ENCODE measurements at places on chromosomes 5 and 9.
A peak's percentile ranks its signal among the peaks of the same experiment; 100 is the strongest.

GRCh38 chr9:23322392-23322791, 503.6 kb downstream of the ELAVL2 start:
- H3K36me3 ChIP-seq = no peaks in the 10 kb centered on the region
- no peak overlapping the region for H3K27ac ChIP-seq
- no peaks in the 10 kb centered on the region for H3K4me1 ChIP-seq
- no peaks in the 10 kb centered on the region for H3K27me3 ChIP-seq
- DNase-seq = no peak

DNA sequence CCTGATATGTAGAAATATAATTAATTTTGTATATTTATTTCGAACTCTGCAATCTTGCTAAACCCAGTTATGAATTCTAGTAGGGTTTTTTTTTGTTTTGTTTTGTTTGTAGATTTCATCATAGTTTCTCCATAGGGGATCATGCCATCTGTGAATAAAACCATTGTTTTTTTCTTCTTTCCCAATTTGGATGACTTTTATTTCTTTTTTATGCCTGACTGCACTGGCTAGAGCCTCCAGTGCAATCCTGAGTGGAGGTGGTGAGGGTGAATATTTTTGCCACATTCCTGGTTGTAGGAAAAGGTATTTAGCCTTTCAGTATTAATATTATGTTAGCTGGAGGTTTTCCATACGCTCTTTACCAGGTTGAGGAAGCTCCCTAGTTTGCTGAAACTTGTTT, 70.0 kb upstream of the GFPT2 start:
- H3K4me1 ChIP-seq = peaks cover 8% of the 10 kb centered on the region
- H3K27me3 ChIP-seq = peaks cover 4% of the 10 kb centered on the region
- H3K36me3 ChIP-seq = no peaks in the 10 kb centered on the region
- no peak overlapping the region for H3K27ac ChIP-seq

GRCh38 chr5:54278036-54278830, 32.1 kb downstream of the ARL15 start:
- no peak for DNase-seq
- no peak overlapping the region for H3K4me3 ChIP-seq
- H3K27me3 ChIP-seq = no peaks in the 10 kb centered on the region
- H3K27ac ChIP-seq = no peak overlapping the region
- peaks cover 5% of the 10 kb centered on the region for H3K4me1 ChIP-seq

DNA sequence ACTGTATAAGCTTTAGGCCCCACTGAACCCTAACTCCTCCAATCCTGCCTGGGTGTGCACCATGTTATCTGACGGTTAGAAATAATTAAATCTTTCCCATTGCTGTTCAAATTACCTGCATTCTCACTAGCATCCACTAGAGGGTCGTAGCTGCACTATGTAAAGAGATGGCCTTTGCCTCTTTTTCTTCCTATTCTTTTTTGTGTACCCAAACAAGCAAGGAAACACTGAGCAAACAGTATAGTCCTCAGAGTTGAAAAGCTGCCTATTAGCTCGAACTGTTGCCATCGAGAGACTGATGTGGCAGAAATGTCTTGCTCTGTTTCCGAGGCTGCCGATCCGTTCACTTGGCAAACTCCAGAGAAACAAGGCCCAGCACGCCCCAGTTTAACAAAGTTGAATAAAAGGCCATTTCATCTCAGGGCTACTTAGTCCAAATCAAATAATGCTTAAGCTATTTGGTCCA, 163.8 kb upstream of the TRPM3 start:
- no peaks in the 10 kb centered on the region for H3K4me1 ChIP-seq
- peak; percentile 46 for DNase-seq
- peaks cover 6% of the 10 kb centered on the region for H3K27me3 ChIP-seq
- no peak overlapping the region for H3K27ac ChIP-seq

DNA sequence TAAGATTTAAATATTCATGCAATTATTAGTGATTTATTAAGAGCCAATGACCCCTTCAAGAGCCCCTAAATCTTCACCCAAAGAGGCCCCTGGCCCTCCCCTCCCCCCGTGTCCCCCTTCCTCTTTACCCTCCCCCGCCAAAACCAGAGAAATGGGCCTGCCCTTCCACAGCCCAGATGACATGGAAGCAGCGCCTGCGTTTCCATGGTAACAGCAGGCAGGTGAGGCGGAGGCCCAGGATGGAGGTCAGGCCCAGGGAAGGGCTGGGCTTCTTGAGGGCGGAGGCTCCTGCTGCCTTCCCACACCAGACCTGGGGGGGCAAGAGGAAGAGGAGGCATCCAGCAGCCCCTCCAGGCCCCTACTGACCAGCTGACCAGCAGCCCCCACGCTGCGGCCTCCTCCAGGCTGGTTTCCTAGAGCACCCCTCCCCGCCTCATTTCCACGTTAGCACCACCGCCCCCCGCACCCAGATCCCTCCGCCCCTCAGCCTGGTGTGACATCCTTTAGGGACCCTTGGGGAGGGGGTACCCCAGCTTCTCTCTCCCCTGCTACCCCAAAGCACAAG, 37.4 kb downstream of the UNC5A start:
- no peak overlapping the region for H3K27ac ChIP-seq
- peaks cover 48% of the 10 kb centered on the region for H3K27me3 ChIP-seq
- no peak overlapping the region for H3K4me3 ChIP-seq
- no peaks in the 10 kb centered on the region for H3K36me3 ChIP-seq

DNA sequence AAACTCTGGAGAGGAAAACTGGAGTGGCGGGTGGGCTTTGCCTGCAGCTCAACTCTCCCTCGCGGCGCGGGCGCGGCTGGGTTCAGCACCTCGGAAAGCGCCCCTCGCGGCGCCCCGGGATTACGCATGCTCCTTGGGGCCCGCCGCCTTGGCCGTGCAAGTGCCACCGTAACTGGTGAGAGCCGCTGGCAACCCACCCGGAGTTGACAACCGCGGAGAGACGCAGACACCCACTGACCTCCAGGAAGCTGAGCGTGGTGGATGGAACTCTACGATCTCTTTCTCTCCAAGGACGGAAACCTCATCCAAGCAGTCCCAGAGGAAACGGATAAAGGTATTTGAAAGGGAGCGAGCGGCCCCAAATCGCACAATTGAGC, 194 bp upstream of the RXFP3 start:
- H3K4me3 ChIP-seq = peak overlapping the region; percentile 81
- H3K27ac ChIP-seq = no peak overlapping the region
- H3K27me3 ChIP-seq = peaks cover 46% of the 10 kb centered on the region
- H3K4me1 ChIP-seq = peaks cover 5% of the 10 kb centered on the region

- H3K4me3 ChIP-seq = no peak overlapping the region
- no peak overlapping the region for H3K27ac ChIP-seq
- no peaks in the 10 kb centered on the region for H3K4me1 ChIP-seq
- H3K36me3 ChIP-seq = no peaks in the 10 kb centered on the region
- peaks cover 3% of the 10 kb centered on the region for H3K27me3 ChIP-seq
These were observed 449.9 kb downstream of the PRELID2 start for GRCh38 chr5:145385276-145385675.

DNA sequence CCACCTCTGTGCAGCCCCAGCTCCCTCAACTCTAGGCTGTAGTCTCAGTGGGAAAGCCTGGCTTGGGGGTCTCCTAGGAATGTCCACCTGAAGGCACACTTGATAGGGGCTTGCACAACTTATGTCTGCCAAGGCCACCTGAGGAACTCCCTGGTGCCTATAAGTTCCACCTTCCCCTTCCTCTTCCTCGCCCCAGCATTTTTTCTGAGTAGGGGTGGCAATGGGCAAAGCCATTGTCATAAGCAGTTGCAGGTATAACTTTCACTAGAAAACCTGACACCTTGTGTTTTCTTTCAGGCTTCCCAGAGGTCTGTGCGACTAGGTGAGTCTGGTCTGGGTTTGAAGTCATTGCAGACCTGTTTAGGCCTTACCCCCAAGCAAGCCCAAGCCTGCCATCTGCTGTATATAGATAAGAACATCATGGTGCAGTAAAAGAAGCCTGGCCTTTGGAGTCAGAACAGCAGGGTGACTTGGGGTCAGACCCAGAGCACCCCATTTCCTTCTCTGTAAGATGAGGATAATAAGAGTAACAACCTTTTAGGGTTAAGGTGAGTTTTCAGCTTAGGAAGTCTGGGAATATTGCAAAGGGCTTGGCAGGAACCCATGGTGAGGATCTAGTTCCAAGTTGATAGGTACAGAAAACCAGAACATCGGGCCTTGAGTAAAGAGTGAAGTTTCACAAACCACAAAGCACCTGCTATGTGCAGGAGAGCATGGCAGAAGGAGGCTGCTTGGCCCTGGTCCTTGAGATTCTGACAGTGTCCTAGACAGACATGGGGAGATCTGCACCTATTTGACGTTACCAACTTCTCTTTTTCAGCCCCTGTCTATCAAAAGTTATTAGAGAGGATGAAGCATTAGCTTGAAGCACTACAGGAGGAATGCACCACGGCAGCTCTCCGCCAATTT, 33.8 kb downstream of the TGFBI start:
- H3K4me1 ChIP-seq = peaks cover 15% of the 10 kb centered on the region
- no peak overlapping the region for H3K27ac ChIP-seq
- no peak for DNase-seq
- peaks cover 10% of the 10 kb centered on the region for H3K27me3 ChIP-seq

- no peaks in the 10 kb centered on the region for H3K36me3 ChIP-seq
- DNase-seq = no peak
- no peak overlapping the region for H3K4me3 ChIP-seq
- H3K27me3 ChIP-seq = peaks cover 8% of the 10 kb centered on the region
These were observed 14.3 kb upstream of the RNF130 start for GRCh38 chr5:180085837-180086236.

- no peak for DNase-seq
- no peak overlapping the region for H3K27ac ChIP-seq
- no peaks in the 10 kb centered on the region for H3K4me1 ChIP-seq
These were observed 291.4 kb upstream of the ISL1 start for GRCh38 chr5:51091816-51092215.

DNA sequence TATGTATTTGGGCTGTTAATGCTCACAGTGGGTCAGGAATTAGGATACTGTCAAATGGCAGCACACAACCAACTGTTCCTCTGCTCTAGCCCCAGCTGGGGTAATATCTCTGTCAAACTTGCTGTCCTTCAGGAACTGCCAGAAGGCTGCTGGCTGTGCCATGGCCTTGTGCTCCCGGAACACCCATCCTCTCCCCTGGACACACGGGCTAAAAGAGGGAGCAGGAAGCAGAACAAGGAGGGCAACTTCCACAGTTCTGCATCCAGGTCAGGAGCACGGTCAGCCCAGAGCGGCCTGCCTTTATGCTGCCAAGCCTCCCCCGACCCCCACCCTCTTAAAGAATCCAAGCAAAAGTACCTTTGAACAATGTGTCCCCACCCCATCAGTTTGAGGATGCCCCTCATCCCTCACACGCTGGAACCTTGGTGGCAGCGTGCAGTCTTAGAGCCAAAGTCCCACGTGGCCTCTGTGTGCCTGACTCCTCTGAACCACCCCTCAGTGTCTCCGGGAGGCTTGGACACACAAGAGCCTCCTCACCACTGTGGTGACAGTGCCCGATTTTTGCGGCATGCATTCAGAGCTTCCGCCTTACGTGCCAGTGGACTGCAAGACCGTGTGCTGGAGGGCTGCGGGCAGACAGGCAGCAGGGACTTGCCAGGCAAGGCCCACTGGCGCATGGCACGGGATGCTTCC, 60.8 kb downstream of the PSMB7 start:
- H3K27ac ChIP-seq = peak overlapping the region; percentile 92
- H3K27me3 ChIP-seq = no peaks in the 10 kb centered on the region
- no peak for DNase-seq
- peaks cover 49% of the 10 kb centered on the region for H3K36me3 ChIP-seq
- peaks cover 32% of the 10 kb centered on the region for H3K4me1 ChIP-seq

DNA sequence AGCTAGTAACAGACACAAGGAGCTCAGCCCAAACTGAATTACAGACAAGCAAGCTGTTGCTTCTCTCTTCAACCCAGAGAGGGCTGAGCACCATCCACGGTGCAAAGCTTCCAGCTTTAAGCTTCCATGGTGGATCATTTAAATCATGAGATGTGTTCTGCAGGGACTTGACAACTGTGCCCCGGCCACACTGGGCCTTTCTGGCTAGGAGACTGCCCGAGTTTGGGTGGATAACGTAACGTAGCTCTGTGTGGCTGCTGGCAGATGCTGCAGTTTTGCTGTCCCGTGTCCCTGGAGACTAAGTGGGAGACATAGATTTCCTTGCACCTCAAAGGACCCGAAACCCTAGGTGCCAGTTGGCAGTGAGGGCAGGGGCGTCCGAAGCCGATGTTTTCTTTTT, 234.0 kb downstream of the IRX2 start:
- no peak overlapping the region for H3K27ac ChIP-seq
- no peaks in the 10 kb centered on the region for H3K4me1 ChIP-seq
- H3K36me3 ChIP-seq = no peaks in the 10 kb centered on the region

DNA sequence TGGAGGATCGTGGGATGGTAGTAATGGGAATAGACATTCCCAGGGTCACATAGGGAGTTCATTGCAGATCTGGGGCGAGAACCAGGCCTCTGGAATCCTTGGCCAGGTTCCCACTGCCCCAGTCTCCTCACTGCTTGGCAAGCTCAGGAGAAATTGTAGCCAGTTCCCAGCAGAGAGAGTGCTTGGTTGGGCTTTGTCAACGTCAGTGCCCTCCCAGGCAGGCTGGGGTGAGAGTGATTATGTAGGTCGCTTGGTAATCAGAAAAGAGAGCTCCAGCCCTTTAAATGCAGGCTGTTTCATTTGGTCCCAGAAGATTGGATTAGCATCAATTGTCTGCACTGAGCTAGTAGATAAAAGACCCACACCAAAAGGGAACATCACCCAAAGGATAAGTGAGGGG, 51.8 kb upstream of the GALNT10 start:
- peaks cover 58% of the 10 kb centered on the region for H3K4me1 ChIP-seq
- no peak overlapping the region for H3K27ac ChIP-seq
- peaks cover 45% of the 10 kb centered on the region for H3K27me3 ChIP-seq
- no peak for DNase-seq
- H3K36me3 ChIP-seq = no peaks in the 10 kb centered on the region
- H3K4me3 ChIP-seq = no peak overlapping the region

- no peak for DNase-seq
- peaks cover 21% of the 10 kb centered on the region for H3K36me3 ChIP-seq
- H3K27me3 ChIP-seq = no peaks in the 10 kb centered on the region
- H3K4me3 ChIP-seq = no peak overlapping the region
- peaks cover 60% of the 10 kb centered on the region for H3K4me1 ChIP-seq
These were observed 82.2 kb downstream of the TRIO start for GRCh38 chr5:14225173-14225834.

GRCh38 chr5:14743601-14744295, 79.2 kb downstream of the OTULIN start:
- peak overlapping the region; percentile 47 for H3K27ac ChIP-seq
- DNase-seq = no peak
- H3K27me3 ChIP-seq = peaks cover 10% of the 10 kb centered on the region
- no peak overlapping the region for H3K4me3 ChIP-seq
- H3K36me3 ChIP-seq = no peaks in the 10 kb centered on the region

- DNase-seq = no peak
- no peak overlapping the region for H3K27ac ChIP-seq
- H3K4me3 ChIP-seq = no peak overlapping the region
- peaks cover 6% of the 10 kb centered on the region for H3K27me3 ChIP-seq
- no peaks in the 10 kb centered on the region for H3K36me3 ChIP-seq
These were observed 45.2 kb upstream of the SHOC1 start for GRCh38 chr9:111839987-111840386.

DNA sequence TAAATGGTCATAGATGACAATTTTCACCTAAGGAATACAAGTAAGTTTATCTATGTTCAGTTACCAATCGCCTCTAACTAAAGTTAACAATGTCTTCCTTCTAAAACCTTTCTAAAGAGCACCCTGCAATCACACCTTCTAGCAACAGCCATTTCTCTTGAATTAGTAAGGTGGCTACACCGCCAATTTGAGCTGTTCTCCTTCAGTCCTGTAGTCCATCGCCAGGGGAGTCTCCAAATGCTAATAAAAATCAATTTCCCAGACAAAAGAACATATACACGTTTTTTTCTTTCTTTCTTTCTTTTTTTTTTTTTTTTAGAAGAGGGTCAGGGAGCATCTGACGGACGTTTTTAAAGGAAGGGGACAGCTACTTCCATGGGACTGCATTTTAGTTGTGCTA, 729 bp upstream of the RORB start:
- peaks cover 42% of the 10 kb centered on the region for H3K4me1 ChIP-seq
- no peak overlapping the region for H3K27ac ChIP-seq
- H3K4me3 ChIP-seq = peak overlapping the region; percentile 85
- no peak for DNase-seq
